ENCODE measurements at places on chromosomes 3 and 15.

GRCh38 chr15:43204016-43204901 lies 16.6 kb downstream of the EPB42 start:
- DNase-seq = peak; percentile 14

DNA sequence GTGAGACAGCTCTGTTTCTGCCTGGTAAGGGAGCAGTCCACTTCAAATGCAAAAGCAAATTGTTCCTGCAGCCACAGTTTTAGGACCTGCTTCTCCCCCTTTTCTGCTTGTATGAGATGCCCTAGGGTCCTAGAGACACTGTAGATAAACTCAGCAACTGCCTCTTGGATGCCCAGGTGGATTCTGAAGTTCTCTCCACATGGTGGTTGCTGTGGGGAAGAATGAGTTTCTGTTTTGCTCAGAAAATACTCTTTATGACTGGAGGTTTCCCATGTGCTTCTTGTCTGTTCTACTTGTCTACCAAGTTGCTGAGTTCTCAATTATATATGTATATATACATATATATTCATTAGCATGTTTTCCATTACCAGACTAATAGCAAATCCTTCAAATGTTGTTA lies 5.6 kb upstream of the ZNF80 start:
- no peak for DNase-seq

DNA sequence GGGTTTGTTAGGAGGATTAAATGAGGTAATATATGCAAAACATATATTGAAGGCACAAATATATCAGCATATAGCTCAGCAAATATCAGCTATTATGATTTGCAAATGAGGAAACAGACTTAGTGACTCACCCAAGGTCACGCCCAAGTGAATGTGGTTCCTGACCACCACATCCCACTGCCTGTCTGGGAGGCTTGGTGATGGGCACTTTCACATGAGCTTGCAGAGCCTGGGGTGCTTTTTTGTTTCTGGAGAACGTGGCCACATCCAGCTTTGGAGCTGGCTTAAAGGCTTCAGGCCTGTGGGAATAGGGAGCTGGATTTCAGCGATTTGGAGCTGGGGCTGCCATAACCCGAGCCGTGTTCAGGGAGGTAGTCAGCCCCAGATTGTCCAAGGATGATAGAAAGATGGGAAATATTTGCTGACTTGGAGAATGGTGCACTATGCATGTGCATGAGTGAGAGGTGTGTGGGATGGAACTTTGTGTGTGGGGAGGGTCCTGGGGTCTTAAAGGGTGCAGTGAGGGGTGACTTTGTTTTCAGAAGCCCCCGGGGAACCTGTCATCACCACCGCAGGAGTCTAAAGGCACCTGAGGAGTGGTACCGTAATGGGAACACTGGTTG lies 12.0 kb upstream of the FGD5 start:
- no peak for DNase-seq

DNA sequence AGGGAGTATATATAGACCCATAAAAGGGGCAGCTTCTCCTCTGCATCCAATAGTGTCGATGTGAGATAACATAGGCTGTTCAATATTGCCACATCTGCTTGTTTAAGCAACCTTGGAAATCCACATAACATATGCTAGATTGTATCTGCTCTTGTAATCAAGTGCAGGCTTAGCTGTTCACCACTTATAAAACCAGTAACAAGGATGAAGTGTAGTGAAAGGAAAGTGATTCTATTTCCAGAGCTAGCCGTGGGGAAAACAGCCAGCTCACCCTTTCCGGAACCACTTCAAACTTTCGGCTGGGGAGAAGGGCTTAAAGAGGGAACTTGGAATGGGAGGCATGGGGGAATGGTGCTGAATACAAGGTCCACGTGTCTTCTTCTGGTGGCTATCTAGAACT lies 204.0 kb downstream of the TAFA4 start:
- DNase-seq = no peak

DNA sequence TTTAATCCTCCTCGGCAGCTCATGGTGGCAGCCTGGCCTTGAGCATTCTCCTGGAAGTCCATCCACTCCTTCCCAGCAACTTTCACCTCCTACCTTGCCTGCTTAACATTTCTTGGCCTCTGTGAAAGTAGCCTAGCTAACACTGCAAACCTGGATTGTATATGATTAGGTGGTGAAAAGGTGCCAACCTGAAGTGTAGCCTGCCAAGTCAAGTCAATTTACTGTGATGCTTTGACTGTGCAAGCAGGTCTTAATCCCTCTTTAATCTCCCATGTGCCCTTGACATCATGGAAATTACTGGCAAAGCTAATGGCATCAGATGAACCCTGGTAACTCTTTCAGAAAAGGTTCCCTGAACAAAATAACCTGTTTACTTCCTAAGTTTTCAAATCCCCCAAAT lies 169.7 kb upstream of the NR2F2 start:
- DNase-seq = no peak

DNA sequence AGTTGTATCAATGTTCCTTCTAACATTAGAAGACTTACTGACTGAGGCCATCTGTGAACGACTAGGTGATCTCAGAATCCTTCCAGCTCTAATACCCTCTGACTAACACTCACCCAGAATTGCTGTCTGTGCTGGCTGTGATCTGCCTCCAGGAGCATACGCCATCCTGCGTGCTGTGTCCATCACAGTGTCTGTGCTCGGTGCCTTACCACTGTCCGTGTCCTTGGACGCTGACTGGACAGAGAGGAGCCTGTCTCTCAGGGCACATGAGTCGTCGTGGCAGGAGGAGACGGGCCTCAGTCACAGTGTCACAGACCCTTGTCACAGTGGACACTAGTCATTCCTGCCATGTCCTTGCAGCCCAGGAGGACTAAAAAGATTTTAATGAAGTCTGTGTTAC lies 83.1 kb downstream of the LMLN start:
- DNase-seq = no peak

DNA sequence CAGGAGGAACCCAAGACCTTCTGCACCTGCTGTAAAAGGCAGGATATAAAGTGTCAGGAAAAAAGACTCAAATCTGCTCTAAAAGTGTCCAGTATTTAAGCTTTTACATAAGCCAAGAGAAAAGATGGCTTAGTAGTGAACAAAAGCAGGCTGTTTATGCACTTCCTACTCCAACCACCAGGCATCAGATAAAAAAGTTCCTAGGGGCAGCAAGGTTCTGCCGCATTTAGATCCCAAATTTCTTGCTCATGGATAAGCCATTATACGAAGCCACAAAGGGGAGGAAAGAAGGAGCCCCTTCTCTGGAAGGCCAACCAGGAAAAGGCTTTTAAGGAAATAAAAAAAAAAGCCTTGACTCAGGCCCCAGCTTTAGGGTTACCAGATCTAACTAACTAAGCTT lies 10.6 kb upstream of the SLC9C1 start:
- DNase-seq = no peak

GRCh38 chr3:153513236-153513635 lies 351.2 kb downstream of the RAP2B start:
- DNase-seq = no peak

- DNase-seq = no peak
Measured at GRCh38 chr3:98655666-98656065, 62.3 kb upstream of the CPOX start.

GRCh38 chr15:71111181-71111565 lies 4.1 kb upstream of the THSD4 start:
- DNase-seq = no peak

DNA sequence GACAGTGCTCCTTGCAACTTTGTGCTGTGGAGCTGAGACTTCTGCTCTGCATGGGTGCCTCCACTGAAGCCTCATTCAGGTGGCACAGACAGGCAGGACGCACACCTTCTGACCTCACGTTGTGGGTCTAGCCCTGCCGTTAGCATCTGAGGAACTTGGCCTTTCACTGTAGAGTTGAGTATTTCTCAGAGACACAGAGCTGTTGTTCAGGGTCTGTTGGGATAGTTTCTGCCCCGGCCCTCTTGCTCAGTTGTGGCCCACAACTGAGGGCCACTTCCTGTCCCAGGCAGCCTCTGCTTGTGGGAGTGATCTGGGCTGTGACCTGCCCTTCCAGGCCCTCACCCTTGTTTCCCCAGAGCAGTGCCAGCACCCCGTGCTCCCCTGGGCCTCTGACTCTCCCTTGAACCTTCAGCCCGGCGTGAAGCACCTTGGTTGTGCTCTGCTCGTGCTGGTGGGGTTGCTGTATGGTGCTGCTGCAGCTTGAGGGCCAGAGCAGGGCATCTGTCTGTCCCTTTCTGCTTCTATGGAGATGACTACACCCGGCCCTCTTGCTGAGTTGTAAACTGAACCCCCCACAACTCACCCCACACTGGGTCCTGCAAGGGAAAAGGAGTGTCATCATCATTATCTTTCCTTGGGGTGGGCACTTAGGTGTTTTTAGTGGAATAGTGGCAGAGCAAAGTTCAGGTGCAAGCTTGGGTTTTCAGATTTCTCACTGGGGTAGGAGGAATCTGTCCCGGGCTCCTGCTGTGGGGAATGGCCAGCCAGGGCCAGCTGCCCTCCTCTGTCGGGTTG lies 11.7 kb downstream of the BAHD1 start:
- DNase-seq = no peak

DNA sequence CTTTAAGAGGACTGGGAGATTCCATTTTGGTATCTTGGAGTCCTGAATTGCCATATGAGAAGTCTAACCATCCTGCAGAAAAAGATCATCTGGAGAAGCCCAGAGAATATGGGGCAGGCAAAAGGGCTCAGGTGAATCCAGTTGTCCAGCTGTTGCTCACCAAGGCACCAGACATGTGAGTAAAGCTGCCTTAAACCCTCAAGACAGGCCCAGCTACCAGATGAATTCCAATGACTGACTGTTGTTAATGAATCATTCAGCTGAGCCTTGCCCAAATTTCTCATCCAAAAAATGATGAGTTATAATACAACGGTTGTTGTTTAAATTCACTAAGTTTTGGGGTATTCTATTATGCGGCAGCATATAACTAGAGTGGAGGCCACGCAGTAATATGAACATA lies 22.0 kb upstream of the NANOGP8 start:
- DNase-seq = no peak

DNA sequence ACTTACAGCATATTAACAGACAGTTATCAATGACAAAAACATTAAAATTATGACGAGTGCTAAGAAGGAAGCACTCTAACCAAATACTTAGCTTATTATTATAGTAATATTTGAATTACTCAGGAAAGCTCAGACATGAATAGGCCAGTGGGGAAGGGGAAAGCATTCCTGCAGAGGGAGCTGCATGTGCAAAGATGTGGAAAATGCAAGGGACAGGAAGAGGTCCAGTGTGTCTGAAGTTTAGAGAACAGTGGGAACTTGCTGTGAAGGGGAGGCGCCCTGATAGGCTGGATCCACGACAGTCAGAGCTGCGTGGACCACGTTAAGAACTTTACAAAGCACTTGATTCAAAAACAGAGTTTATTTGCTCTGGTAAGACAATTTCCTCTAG lies 1.2 kb upstream of the SPICE1 start:
- DNase-seq = no peak

DNA sequence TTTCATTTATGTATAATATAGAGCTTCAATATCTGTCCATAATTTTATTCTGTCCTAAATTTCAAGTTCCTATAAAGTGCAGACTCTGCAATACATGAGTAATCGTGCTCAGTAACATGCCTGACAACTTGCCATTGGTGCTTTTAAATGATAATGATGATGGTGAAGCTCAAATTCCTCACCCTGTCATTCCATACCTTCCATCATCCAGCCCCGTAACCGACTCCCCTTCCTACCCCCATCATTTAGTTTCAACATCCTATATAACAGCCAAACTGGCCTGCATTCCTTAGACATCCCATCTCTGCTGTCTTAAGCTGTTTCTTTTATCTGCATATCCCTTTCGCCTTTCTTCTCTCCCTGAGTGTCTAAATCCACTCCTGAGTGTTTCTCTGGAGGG lies 67.2 kb upstream of the DLG1 start:
- no peak for DNase-seq

- no peak for DNase-seq
Measured at GRCh38 chr3:74267131-74267530, 347.3 kb downstream of the CNTN3 start.

DNA sequence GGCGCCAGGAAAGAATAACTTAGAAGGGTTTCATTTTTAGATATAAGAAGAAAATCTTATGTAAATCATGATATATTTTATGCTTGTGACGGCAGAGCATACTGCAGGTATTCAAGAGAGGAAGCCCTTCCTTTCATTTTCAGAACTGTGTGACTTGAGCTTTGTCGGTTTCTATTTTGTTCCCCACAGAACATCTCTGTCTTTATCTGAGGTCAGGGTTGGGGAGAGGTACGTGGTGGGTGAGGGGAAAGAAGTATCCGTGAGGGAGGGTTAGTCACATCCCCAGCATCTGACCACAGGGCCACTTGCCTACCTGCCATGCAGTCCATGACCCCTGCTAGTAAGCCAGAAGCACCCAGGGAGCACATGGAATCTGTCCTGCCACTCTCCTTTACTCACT lies 126.5 kb downstream of the DGKG start:
- DNase-seq = no peak

GRCh38 chr15:56587686-56588085 lies 122.7 kb upstream of the MNS1 start:
- DNase-seq = no peak

DNA sequence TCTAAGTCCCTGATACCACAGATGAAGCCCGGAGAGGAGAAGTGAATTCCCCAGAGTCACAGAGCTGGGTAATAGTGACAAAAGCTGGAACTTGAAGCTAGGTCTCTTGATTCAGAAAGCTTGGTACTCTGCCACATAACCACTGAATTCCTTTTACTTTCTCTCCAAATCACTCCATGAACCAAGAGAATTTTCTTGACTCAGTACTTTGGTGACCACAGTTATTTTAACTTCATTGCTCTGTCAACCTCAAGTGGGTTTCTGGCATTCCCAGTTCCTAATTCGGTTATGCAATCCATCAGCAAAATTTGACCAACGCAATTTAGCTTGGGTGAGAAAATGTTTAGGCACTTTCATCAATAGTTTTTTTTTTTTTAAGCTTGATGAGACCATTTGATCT lies 61.0 kb upstream of the PPARG start:
- DNase-seq = no peak

DNA sequence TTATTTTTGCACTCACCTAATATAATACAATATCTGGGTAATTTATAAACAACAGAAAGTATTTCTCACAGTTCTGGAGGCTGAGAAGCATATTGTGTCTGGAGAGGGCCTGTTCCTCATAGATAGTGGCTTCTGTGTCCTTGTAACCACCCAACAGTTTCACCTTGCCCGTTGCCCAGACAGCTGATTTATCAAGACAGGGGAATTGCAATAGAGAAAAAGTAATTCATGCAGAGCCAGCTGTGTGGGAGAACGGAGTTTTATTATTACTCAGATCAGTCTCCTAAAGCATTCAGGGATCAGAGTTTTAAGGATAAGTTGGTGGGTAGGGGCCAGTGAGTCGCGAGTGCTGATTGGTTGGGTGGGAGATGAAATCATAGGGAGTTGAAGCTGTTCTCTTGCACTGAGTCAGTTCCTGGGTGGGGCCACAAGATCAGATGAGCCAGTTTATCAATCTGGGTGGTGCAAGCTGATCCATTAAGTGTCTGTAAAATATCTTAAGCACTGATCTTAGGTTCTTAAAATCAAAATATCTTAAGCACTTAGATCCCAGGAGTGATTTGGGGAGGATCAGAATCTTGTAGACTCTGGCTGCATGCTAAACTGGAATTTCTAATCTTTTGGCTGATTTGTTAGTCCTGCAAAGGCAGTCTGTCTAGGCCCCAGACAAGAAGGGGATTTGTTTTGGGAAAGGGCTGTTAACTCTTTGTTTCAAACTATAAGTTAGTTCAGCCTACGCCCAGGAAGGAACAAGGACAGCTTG lies 33.9 kb upstream of the C15orf39 start:
- DNase-seq = no peak

GRCh38 chr3:149955449-149955848 lies 15.2 kb downstream of the PFN2 start:
- DNase-seq = no peak

- no peak for DNase-seq
Measured at GRCh38 chr15:31485431-31485830, 158.8 kb downstream of the KLF13 start.
